NCI-H460 (cell line): ENCODE measurements at places on chromosomes 16 and 17. TPM values are rescaled to one million over a fixed set of nuclear protein-coding genes. Genes with fewer than 3 reads are reported as not detected.

GRCh38 chr17:45950888-45951287 is 48.2 kb upstream of the STH start:
- no peak for DNase-seq

Gene METRN
- 30.3 and 61.8 TPM in 2 replicates for total RNA-seq

- DNase-seq, result peak; percentile 16
Measured at GRCh38 chr17:6456914-6457687, 12.8 kb downstream of the PIMREG start.

Gene ABCA9
- total RNA-seq, result 0.02 TPM in 1 of 2 replicates, not detected in the other

GRCh38 chr16:3035289-3035971 is 1.3 kb downstream of the BICDL2 start:
- DNase-seq, result no peak

Gene KRT12
- not detected in 2 replicates for total RNA-seq

Gene ABCC3
- total RNA-seq, result 74.8 and 93.3 TPM in 2 replicates

Gene GPR142
- not detected in 2 replicates for total RNA-seq

- DNase-seq, result no peak
Measured at GRCh38 chr16:3858801-3859200, 21.7 kb downstream of the CREBBP start.

DNA sequence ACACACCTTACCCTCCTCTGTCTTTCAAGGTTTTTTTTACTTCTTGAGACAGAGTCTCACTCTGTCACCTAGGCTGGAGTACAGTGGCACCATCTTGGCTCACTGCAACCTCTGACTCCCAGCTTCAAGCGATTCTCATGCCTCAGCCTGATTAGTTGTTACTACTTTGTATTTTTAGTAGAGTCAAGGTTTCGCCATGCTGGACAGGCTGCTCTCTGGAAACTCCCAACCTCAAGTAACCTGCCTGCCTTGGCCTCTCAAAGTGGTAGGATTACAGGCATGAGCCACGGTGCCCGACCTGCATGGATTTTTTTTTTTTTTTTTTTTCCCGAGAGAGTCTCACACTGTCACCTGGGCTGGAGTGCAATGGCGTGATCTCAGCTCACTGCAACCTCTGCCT is 273.2 kb downstream of the RBFOX1 start:
- no peak for DNase-seq
